ENCODE measurements at places on chromosomes 7 and 10.

GRCh38 chr7:120735791-120736190 is 122.2 kb downstream of the TSPAN12 start:
- DNase-seq = no peak

DNA sequence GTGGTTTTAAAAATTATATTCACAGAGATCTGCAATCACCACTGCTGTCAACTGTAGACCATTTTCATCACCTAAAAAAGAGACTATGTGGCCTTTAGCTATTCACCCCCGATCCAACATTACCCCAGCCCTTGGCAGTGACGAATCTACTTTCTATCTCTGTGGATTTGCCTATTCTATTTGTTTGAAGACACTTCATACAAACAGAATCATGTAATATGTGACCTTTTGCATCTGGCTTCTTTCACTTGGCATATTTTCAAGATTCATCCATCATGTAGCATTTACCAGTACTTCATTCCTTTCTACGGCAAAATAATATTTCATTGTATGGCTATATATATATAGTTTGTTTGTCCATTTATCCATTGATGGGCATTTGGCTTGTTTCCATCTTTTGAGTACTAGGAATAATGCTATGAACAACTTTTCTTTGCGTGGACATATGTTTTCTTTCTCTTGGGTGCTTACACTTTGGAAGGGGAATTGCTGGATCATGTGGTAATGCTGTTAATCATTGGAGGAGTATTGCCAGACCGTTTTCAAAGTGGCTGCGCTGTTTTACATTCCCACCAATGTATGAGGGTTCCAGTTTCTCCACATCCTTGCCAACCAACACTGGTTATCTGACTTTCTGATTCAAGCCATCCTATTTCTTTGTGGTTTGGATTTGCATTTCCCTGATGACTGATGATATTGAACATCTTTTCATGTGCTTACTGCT is 22.3 kb downstream of the ADAMTS14 start:
- peak; percentile 35 for DNase-seq

DNA sequence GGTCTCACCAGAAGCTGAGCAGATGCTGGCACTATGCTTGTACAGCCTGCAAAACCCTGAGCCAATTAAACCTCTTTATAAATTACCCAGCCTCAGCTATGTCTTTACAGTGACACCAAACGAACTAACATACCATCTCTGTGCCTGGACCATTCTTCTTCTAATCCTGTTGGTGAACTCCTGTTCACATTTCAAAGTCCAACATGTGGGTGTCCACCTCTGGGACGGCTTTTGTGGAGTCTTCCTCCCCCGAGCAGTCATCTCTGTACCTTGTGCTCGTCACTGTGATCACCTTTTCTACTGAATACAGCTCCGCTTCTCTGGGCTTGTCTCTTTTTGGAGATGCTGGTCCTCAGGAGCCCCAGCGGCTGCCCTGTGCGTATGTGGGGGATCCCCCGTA is 7.4 kb upstream of the ESYT2 start:
- no peak for DNase-seq

DNA sequence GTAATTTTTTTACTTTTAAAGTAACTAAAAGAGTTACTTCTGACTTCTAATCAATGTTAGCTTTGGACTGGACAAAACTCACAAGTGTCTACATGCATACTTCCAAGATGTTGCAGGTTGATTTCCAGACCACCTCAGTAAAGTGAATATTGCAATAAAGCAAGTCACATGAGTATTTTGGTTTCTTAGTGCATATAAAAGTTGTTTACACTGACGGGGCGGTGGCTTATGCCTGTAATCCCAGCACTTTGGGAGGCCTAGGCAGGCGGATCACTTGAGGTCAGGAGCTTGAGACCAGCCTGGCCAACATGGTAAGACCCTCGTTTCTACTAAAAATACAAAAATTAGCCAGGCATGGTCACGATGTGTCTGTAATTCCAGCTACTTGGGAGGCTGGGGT is 40.8 kb downstream of the PANK1 start:
- no peak for DNase-seq

GRCh38 chr7:30173058-30173897 is 38.5 kb downstream of the MTURN start:
- DNase-seq = peak; percentile 93

GRCh38 chr10:101217044-101217425 is 12.2 kb downstream of the LBX1 start:
- DNase-seq = no peak

DNA sequence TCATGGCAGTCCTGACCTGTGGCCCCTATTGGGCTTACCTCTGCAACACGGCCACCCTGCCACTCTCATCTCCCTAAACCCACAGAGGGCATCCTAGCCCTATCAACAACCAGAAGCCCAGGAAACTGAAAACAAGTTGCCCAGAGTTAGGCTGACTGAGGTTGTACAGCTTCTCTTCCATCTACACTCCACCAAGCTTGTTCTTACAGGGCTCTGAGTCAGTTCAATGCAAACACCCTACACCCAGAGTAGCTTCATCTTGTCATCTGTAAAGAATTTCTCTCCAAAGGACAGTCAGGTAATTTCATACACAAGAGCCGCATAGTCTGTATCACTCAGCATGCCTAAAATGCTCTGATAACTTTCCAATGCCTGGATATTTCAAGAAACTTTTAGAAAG is 175.4 kb downstream of the ARID5B start:
- DNase-seq = peak; percentile 24

GRCh38 chr10:37701781-37702493 is 155.5 kb downstream of the ZNF248 start:
- DNase-seq = peak; percentile 6

- no peak for DNase-seq
These were observed 5.0 kb downstream of the GAD2 start for GRCh38 chr10:26221541-26221940.

DNA sequence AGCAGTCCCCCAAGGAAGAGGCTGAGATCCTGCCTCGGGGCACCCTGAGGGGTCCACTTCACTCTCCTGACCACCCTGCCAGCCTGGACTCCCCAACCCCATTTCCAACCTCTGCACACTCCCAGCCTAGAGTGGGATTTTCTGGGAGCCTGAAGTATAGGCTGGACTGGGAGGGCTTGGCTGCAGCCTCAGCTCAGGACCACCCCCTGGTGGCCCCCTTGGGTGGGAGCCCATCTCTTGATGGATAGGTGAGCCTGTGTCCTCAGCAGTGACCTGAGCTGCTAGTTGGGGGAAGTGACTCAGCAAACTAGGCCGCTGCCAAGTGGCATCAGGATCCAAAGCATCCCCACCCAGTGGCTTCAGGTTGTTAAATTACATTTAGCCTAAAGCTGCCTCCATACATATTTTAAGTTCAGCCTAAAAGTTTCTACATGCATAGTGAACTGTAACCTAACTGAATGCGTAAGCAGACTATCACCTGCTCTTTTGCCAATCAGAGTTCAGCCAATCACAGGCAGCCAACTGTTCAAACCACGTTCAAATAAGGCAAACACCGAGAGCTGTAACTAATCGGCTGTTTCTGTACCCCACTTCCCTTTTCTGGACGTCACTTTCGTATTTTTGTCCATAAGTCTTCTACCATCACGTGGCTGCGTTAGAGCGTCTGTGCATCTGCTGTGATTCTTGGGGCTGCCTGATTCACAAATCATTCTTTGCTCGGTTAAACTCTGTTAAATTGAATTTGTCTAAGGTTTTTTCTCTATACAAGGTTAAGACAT is 144.0 kb downstream of the PLPP4 start:
- no peak for DNase-seq

GRCh38 chr10:16545116-16545736 is 23.5 kb upstream of the C1QL3 start:
- DNase-seq = peak; percentile 72

GRCh38 chr10:131908151-131908550 is 7.3 kb downstream of the PPP2R2D start:
- no peak for DNase-seq

- DNase-seq = peak; percentile 56
These were observed 8.3 kb downstream of the TSPAN14 start for GRCh38 chr10:80462299-80462980.

DNA sequence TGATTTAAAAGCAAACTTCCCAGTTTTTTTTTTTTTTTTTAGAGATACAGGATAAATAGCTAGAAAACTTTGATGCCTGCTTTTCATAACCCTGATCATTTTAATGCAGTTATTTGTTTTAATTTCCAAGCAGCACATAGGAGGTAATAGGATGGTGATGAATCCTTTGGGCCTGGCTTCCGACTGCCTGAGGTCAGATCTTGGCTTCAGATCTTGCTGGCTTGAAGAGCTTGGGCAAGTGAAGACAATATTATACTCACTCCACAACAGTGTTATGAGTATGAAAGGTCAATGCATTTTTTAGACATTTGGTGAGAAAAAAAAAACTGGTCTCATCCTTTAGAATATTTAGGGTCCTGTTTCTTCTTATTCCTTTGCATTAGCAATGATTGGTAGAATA is 124.8 kb upstream of the PRKCQ start:
- DNase-seq = no peak

DNA sequence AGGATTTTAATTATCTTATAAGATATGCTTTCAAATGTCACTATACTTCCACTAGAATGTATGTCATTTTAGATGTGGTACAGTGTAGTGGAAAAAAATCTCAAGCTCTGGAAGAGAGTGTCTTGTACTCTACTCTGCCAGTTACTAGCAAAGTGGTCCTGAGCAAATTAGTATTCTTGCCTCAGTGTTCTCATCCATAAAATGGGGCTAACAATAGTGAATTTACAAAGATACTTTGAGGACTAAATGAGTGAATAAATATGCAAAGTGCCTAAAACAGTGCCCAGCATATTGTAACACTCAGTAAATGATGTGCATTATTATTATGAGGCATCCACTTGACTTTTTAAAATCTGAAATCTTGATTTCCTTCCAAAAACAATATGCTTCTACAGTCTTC is 488.9 kb upstream of the PHF14 start:
- no peak for DNase-seq

DNA sequence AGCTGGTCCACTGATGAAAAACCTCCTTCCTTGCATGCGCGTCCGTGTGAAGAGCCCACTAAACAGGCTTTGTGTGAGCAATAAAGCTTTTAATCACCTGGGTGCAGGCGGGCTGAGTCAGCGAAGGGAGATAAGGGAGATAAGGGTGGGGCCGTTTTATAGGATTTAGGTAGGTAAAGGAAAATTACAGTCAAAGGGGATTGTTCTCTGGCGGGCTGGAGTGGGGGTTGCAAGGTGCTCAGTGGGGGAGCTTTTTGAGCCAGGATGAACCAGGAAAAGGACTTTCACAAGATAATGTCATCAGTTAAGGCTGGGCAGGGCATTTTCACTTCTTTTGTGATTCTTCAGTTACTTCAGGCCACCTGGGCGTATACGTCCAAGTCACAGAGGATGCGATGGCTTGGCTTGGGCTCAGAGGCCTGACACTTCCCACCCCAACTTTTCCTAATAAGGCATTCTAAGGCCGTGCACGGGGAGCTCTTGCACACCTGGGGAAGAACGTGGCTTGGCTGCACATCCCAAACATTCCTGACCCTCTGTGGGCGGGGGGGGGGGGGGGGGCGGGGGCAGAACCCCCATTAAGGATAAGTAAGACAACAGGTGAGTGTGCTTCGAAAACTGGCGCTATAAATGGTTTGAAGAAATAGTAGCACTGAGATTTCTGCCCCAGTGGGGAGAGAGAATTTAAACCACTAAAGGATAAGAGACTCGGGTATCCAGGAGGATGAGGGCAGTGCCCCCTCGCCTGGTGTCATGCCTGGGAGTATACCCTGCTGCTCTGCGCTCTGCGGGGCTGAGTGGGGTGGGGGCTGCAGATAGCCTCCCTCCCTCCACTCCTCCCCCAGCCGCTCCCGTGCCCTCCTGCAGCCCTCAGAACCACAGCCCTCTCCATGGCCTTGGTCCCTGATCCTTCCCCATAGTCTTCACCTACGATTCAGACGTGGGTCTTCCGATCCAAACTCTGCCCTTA is 217.6 kb downstream of the MLLT10 start:
- no peak for DNase-seq

GRCh38 chr10:109904397-109904796 is 18.9 kb downstream of the XPNPEP1 start:
- DNase-seq = no peak

DNA sequence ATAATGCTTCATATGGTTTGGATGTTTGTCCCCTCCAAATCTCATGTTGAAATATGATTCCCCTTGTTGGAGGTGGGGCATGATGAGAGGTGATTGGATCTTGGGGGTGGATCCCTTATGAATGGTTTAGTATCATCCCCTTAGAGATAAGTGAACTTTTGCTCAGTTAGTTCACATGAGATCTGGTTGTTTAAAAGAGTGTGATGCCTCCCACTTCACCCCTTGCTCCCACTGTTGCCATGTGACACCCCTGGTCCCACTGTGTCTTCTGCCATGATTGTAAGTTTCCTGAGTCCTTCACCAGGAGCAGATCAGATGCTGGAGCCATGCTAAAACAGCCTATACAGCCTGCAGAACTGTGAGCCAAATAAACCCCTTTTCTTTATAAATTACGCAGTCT is 13.1 kb upstream of the AUTS2 start:
- no peak for DNase-seq

GRCh38 chr7:30563326-30563942 is 31.2 kb upstream of the GARS1 start:
- DNase-seq = no peak

GRCh38 chr7:55013851-55014250 is 5.0 kb upstream of the EGFR start:
- DNase-seq = no peak

DNA sequence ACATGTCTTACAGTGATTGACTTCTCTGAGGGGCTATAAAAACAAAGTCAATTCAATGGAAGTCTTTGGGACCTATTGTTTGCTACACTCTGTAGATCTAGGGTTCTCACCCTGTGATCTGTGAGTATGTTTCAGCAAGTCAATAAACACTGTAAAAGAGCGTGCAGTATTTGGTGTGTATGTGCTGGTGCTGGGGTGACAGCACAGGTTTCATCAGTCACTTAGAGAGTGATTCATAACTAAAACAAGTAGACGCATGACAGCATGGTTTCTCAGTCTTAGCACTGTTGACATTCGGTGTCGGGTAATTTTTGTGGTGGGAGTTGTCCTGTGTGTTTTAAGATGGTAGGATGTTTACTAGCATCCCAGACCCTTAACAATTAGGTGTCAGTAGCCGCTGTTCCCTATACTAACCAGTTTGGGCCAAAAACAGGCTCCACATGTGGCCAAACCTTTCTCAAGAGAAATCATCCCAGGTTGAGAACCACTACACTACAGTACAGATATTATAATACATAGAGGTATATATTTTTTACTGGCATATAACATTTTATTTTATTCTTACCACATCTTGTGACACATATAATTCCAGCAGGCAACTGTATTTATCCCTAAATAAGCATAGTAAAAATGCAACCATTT is 411.8 kb downstream of the ARL4A start:
- no peak for DNase-seq

GRCh38 chr7:45293295-45293942 is 135.8 kb downstream of the RAMP3 start:
- no peak for DNase-seq

- no peak for DNase-seq
These were observed 38.0 kb upstream of the CASD1 start for GRCh38 chr7:94471604-94472003.

GRCh38 chr10:121655254-121656144 is 57.3 kb upstream of the FGFR2 start:
- no peak for DNase-seq

DNA sequence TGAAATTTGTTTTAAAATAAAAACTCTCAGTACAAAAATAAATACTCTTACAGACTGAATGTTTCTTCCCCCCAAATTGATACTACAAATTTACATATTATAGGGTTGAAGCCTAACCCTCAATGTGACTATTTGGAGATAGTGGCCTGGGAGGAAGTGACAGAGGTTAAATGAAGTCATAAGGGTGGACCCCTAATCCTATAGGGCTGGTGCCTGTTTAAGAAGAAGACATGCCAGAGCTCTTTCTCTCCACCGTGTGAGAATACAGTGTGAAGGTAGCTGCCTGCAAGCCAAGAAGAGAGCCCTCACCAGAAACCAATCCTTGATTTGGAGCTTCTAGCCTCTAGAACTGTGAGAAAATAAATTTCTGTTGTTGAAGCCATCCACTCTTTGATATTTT is 67.6 kb downstream of the MCU start:
- no peak for DNase-seq
